Stimulated activated CD4-positive, alpha-beta T cell treated with anti-CD3 and anti-CD28 coated beads, TNF-alpha, amount 100 ng/mL, for 4 hours (primary cell): ENCODE measurements at places on chromosomes 7 and 10.
A peak's percentile ranks its signal among the peaks of the same experiment; 100 is the strongest.

DNA sequence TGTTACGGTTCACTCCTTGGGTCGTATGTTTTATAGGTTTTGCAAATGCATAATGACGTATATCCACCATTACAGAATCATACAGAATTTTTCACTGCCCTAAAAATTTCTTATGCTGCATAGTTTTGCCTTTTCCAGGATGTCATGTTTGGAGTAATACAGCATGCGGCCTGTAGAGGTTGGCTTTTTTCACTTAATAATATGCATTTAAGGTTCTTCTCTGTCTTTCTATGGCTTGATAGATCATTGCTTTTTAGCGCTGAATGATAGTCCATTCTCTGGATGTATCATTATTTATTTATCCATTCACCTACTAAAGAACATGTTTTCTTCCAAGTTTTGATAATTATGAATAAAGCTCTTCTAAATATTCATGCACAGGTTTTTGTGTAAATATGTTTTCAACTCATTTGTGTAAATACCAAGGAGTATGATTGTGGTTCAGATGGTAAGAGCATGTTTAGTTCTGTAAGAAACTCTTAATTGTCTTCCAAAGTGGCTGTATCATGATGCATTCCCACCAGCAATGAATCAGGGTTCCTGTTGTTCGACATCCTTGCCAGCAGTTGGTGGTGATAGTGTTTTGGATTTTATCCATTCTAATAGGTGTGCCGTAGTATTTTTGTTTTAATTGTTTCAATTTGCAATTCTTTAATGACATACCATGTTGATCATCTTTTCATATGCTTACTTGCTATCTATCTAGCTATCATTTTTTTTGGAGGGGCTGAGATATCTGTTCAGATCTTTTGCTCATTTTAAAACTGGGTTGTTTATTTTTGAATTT is 531.2 kb upstream of the GHITM start:
- no peak for DNase-seq

GRCh38 chr10:50624866-50625501 is 1.2 kb upstream of the SGMS1 start:
- peak; percentile 37 for DNase-seq

- no peak for DNase-seq
These were observed 199.3 kb upstream of the FZD1 start for GRCh38 chr7:91064938-91065337.

- DNase-seq: no peak
These were observed 10.4 kb downstream of the ZNF3 start for GRCh38 chr7:100071018-100071723.

GRCh38 chr10:86758189-86759072 is 2.0 kb downstream of the BMPR1A start:
- no peak for DNase-seq

DNA sequence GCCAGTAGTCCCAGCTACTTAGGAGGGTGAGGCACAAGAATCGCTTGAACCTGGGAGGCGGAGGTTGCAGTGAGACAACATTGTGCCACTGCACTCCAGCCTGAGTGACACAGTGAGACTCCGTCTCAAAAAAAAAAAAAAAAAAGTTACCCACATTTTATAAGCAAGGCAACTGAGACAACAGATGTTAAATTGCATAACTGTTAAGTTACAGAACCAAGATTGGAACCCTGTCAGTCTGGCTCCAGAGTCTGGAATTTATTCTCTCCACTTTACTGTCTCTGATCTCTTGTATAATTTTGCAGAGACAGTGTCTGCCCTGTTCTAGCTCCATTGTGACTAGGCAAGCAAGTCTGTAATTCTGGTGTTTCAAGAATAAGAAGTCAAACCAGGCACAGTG is 6.2 kb upstream of the ITGB1 start:
- DNase-seq: no peak

DNA sequence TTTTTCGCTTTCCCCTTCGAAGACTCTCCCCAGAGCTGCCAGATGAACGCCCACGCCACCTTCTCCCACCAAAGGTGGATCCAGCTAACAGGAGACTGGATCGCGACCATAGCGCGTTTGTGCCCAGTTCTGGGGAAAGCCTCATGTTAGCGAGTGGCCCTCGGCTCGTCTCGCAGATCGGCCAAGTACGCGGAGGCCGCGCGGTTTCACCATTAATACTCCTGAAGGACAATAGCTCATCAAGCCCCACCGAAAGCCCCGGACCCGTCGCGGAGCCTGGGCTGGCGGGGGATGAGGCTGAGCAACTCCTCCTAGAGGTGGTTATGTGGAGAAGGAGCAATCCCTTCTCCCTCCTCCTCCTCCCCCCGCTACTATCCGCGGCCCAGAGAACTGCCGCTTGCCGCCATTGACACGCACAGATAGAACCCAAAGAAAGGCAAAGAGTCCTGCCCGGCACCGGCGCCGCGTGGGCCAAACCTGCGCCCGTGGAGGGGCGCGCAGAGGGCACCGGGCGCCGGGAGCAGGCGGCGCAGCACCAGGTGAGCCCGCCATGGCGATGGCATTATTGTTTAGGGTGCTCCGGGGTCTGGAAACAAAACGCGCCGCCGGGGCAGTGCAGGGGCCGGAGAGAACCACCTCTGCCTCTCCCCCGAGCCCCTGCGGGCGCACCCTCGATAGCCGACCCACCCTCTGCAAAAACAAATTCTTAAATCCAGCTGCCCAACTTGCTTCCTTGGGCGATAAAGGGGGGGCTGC is at the start of gene MACROH2A2:
Gene MACROH2A2 (plus strand): TSS at position 385 of the 756 bp plus-strand sequence. CDS start 22,813 bp downstream, outside the sequence.
- no peak for DNase-seq

DNA sequence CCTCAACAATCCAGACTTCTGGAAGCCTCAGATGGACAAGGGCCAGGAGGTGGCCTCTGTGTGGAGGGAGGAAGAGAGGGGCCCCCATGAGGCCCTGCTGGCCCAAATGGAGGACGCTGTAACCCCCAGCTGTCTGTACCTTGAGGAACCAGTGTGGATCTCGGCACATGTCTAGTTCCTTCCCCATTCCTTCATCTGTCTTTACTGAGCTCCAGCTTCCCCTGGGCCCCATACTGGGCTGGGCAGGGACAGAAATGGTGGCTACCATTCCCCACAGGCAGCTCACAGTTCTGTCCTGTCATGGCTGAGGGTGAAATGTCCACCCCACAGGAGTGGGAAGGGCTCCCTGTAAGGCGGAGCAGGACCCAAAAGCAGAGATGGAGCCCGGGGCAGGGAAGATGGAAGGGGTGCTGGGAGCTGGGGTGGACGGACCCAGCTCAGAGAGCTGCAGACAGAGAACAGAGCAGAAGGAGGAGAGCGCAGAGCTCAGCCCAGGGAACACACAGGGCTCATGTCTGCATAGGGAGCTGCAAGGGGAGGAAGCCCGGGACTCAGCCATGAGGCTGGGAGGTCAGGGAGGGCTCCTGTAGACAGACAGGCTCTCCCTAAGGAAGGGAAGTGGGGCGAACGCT is 22.8 kb downstream of the ANTXRL start:
- no peak for DNase-seq

GRCh38 chr10:7412237-7412927 is 1.5 kb upstream of the SFMBT2 start:
- no peak for DNase-seq

- no peak for DNase-seq
These were observed 287.1 kb upstream of the NEBL start for GRCh38 chr10:21184216-21184615.

GRCh38 chr10:17206210-17206709 is 4.8 kb upstream of the TRDMT1 start:
- DNase-seq: no peak

DNA sequence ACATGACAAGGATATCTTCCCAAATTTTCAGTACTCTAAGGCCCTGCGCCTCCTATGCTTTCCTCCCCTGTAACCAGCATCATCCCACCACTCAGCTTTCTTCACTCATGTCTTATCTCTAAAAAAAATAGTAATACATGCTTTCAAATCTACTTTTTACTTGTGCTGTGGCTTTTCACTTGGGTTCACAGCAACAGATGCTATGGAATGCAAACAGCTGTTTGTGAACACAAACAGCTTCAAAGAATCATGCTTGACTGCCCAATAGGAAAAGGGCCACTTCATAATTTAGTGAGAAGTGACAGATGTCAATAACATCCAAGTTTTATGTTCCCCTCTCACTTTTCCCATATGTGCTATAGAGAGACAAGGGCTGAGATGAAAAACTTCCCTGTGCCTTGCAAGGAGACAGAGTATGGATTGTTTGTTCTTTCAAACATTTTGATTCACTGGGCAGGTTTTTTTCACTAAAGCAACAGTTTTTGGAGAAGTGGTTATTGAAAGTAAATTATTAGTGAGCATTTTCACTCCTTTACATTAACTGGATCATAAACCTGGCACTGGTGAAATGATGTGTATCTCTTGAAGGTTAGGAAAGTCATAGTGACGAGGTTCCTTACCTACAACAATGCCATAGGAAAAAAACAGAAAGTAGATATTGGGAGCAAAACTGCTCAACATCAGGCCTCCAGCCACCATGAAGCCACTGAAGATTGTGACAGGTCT is 37.3 kb downstream of the SLC16A9 start:
- DNase-seq: no peak

DNA sequence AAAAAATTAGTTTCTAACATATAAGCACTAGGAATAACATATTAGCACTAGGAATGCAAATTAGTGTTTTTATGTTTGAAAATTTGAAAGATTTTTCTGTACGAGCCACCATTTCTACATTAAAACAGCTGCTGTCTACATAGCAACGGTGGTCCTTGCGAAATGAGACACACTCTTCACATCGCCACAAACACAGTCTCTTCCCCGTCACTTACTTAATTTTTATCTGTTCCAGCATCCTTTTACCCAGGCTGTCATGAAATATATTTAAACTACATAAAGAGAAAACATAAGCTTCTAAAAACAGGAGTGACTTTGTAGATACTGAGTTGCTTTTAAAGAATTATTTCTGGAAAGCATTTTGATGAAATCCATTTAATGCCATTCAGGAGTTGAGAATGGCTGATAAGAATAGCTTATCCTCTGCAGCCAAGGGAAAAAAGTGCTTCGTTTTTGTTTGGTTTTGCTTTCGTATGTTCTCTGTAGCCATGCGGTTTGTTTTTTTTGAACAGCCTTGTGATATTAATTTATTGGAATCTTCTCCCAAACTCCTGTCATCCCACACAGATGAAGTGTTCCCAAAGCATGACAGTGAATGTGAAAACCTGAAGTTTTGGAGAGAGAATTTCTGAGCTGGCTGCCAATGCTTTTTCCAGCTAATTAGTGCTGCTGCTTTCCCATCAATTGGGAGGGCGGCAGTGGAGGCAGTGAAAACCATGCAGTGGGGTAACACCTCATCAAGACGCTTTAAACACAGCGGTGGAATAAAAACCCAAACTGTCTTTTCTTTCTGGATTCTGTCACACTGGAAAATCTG is 603.7 kb upstream of the ADARB2 start:
- DNase-seq: no peak

DNA sequence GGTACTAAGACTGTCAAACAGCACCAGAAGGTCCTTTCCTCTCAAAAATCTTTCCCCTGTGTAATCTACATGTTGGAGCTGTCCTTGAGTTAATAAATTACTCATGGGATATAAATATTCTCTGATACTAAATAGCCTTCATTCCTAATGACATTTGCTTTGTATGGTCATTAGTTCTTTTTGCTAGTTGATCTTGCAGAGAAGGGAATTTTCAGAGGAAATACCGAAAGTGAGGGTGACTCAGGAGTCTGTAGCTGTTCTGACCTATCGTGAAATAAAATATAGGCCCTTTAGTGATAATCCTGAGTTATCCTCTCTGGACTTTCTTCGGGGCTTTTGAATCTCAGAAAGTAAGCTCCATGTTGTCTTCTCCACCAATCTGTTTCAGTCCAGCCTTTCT is 19.4 kb upstream of the CLDN12 start:
- no peak for DNase-seq

DNA sequence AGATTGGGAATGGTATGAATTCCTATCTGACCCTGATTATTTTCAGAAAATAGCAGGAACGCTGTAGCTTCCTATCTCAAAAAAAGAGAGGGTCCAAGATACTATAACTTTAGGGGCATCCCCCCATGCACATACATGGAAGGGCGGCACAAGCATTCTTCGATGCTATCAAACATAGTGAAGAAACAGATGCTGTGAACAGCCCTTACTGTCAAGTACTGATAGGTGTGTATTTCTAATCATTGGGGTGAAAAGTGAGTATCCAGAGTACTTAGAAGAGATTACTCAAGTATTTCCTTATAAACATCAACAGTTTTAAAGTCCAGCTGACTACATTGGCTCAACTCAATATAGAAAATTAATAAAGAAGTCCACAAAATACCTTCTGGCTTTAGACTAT is 17.0 kb upstream of the NUP42 start:
- no peak for DNase-seq

DNA sequence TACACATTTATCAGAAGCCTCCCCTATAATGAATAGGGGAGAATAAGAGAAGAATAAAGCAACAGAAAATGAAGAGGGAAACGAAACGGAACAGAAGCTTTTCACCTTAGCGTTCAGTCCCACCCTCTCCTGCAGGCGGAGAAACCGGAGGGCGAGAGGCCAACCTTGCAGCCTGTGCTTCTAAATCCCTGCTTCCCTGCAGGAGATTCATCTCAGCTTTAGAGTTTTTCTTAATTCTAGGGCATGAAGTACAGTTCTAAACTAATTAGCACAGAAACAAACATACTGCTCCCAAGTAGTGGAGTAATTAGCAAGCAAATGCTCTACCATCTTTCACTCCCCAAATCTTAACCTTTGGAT is 107.2 kb downstream of the CUBN start:
- DNase-seq: no peak

DNA sequence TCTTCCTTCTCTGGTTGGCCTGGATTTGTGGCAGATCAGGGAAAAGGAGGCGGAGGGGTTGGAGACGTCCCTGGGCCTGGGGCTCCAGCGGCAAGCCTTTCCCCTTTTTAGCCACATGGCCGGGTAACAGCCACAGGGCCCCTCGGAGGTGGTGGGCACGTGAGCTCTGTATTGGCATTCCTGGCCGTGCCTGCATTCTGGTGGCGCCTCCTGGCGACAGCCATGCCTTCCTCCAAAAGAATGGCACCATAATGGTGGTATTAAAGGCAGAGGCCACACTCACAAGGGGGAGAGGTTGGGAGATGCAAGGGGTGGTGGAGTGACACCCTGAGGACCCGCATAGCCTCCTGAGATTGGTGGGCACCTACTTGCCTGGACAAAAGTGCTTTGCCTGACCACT is 3.0 kb upstream of the AQP1 start:
- DNase-seq: no peak

- no peak for DNase-seq
These were observed 51.2 kb downstream of the ANKIB1 start for GRCh38 chr7:92296880-92297445.

- DNase-seq: no peak
These were observed 30.0 kb upstream of the CFAP46 start for GRCh38 chr10:132972149-132972985.

GRCh38 chr10:116045366-116046356 is 227.3 kb downstream of the GFRA1 start:
- DNase-seq: no peak

DNA sequence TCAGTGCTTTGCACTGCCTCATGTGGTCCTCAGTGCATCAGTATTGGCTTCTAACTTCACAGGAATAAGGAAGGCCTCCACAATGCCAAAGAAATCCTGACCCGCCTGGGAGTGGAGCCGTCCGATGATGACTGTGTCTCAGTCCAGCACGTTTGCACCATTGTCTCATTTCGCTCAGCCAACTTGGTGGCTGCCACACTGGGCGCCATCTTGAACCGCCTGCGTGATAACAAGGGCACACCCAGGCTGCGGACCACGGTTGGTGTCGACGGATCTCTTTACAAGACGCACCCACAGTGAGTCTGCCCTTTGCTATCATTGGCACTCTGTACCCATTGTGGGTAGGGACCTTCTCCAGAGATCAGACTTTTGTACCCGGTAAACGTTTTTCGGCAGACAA is 36.9 kb downstream of the TACR2 start:
- DNase-seq: no peak

- no peak for DNase-seq
These were observed 2.0 kb upstream of the NFKB2 start for GRCh38 chr10:102393411-102394078.
